Activated gamma-delta T cell treated with Interleukin-2 at 50 U/mL for 16 hours (primary cell): ENCODE measurements at places on chromosomes 6 and 20.

GRCh38 chr6:130420911-130421310, 55.1 kb downstream of the TMEM200A start:
- DNase-seq = no peak

DNA sequence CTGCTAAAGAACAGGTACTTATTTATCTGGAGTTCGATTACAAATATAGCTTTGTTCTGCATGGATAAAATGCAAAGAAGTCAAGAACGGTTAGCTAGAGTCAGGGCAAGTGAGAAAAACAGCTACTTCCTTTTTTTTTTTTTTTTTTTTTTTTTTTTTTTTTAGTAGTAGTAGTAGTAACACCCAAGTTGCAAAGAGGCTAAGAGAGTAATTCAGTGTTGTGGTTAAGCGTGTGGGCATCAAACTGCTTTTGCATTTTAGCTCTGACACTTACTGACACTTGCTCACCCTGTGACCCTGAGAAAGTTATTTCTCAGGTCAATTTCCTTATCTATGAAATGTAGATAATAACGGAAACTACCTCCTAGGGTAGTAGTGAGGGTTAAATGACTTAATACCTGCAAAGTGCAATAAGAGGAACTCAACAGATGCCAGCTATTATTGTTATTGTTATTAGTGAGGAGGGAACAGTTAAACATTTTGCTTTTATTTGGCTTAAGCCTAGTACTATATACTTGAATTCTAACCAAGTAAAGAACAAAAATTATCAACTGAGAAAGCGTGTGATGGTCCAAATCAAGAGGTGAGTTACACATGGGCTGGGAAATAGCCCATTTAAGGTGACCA, 86.7 kb upstream of the BACH2 start:
- DNase-seq = no peak

- no peak for DNase-seq
These were observed 10.1 kb upstream of the RTF2 start for GRCh38 chr20:56458206-56458821.

DNA sequence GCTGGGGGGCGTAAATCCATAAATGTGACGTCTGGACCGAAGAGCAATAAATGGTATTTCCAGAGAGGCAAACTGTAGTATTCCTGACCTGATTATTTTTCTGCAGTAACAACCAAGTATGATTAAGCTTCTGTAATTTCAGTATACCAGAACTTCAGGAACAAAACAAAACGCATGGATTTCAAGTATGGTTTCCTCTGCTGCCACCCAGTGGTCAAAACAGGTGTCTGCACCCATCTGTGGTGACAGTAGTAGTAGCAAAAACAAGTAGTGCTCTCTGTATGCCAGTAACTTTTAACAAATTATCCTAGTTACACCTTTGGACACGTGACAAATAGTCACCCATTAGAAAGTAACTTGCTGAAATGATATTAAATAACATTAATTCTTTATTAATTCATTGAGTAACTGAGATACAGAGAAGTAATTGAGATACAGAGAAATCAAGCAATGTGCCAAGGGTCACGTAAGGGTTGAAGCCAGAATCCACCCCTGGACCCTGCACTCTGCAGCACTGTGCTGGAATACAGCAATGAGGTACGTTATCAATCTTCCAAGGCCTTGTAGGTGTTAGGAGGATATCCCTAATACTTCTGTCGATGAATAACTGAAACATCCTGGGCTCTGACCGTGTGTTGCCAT, 7.9 kb downstream of the CALHM4 start:
- peak; percentile 65 for DNase-seq

DNA sequence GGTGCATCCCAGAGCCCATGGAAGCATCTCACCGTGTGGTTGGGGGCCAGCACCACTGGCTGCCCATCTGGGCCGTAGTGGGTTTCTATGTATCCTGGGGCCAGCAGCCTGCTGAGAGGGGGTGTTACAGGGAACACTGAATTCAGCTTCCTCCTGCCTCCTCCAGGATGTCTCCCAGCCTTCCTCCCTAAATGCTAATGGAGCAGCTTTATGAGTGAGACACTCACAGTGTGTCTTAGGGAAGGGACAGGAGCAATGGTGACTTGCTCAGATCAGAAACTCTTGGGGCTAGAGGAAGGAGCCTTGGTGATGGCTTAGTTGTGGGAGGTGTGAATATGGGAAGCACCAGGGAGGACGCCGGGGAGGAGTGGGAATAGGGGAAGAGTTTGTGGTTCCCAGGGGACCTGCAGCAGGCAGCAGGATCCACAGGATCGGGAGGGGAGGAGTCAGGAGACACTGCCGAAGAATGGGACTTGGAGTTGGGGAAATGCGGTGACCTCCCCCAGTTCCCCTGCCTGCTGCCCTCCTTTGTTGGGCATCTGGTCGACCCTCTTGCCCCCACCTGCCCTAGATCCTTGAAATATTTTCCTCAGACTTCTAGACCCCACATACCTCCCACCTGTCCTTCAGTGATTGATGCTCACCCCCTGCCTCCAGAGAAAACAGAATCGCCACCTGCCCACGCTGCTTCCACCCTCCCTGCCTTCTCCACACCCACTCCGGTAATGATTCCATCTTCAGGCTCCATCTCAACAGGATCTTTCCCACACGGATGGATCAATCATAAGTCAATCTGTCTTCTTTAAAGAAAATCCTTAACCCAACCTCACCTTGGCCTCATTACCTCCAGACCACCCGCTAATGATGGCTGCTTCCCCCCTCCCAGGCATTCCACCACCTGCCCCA, 6.6 kb downstream of the ADAM33 start:
- no peak for DNase-seq

DNA sequence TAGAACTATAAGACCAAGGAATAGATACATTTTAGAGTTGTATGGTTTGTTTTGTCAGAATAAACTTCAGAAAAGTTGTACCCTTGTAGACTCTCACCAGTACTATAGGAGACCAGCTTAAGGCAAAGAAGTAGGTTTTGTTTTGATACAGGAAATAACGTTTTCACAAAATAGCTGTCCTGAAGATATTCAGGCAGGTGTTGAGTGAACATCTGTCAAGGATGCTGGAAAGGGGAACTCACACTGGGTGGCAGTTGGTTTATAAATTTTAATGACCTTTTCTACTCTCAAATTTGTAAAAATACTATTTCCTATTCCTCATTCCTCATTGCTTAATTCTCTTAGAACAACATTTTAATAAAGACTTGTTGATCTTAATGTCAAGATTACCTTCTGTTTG, 174.0 kb upstream of the MAN1A1 start:
- DNase-seq = no peak

GRCh38 chr6:84344005-84344404, 116.6 kb upstream of the CEP162 start:
- no peak for DNase-seq

DNA sequence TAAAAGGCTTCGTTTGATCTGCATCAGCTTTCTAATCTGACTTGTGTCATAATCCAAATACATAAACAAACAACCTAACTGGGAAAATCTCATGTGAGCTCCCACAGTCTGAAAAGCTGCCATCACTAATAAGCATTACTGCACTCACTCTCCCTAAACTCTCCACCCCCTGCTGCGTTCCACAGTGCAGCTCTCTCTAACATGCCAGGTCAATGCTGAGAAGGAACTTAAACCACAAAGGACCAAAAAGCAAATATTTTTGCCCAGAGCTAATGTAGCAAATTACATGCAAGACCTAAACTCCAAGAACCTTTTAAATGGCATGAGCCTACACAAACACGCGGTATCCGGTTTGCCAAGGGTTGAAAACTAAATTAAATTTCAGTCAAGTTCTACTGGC, 542.3 kb upstream of the JARID2 start:
- no peak for DNase-seq

DNA sequence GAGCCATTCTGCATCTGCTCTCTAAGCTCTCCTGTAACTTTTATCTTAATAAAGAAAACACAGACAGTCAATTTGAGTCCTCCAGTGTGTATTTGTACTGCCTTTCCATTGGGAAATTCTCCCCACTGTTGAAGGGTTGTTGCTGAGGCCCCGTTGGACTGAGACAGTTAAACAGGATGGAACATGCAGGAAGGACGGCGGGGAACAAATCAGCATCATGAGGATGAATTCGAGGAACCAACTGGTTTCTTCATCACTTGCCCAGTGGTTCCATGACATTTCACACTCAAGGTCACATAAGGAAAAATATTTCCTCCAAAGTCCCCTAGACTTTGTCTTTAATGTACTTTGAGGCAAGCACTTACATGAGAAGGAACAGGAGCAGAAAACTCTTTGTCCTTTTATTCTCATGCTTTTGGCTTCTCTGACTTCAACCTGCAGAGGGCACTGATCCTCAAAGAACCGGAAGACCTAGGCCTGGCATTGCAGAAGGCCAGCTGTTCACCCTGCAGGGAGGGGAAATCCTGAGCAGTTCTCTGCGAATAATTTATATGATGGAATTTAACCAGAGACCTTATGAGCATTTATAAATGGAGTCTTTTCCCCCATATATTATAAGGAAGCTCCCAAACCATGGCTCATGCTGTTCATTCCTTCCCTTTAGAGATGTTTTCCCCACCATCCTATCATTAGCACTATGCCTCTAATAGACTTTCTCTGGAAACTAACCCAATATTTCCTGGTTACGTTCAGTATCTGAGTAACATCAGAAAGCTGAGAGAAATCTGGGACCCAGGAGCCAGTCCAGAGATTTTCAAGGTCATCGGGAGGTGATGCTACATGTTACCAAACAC, 55.2 kb upstream of the ADGRF1 start:
- DNase-seq = peak; percentile 8

GRCh38 chr20:46206992-46207549, 89.0 kb downstream of the CD40 start:
- DNase-seq = no peak

GRCh38 chr6:169028343-169028742, 225.3 kb downstream of the THBS2 start:
- no peak for DNase-seq

DNA sequence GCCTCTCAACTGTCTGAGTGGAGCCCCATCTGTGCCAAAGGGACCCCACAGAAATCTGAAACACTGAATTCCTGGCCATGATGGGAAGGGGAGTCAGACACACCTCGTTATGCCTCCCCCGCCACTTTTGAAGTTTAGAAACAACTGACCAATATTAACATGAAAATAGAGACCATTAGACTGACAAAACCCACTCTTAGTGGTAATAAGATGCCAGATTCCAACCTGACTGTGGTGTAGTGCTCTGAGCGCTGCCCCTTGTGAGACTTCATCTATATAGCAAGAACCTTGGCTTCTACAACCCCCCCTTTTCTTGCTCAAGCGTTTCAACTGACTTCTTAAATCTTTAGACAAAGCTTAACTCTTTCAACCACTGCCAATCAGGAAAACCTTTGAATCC, 46.1 kb upstream of the UNC93A start:
- DNase-seq = no peak

DNA sequence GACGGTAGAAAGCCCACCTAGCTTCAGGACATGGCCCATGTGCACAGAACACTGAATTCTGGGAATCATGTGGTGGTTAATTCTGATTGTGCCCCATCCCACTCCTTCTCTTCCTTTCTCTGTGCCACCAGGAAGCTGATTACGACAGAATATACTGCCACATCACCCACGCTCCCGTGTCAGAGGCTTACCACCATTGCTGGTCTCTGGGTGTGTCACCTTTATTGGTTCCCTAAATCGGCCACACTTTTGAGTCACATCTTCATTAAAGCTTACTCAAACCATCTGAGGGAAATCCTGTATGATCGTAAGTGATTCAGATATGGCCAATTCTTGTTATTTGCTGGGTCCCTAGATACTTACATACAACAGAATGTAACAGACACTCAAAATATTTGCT, 3.1 kb downstream of the TRMT6 start:
- DNase-seq = no peak

- peak; percentile 90 for DNase-seq
These were observed at the start of gene CENPB for GRCh38 chr20:3786665-3787323. CENPB (minus strand) TSS chr20:3786740; CDS start chr20:3786483, 257 bp downstream.

DNA sequence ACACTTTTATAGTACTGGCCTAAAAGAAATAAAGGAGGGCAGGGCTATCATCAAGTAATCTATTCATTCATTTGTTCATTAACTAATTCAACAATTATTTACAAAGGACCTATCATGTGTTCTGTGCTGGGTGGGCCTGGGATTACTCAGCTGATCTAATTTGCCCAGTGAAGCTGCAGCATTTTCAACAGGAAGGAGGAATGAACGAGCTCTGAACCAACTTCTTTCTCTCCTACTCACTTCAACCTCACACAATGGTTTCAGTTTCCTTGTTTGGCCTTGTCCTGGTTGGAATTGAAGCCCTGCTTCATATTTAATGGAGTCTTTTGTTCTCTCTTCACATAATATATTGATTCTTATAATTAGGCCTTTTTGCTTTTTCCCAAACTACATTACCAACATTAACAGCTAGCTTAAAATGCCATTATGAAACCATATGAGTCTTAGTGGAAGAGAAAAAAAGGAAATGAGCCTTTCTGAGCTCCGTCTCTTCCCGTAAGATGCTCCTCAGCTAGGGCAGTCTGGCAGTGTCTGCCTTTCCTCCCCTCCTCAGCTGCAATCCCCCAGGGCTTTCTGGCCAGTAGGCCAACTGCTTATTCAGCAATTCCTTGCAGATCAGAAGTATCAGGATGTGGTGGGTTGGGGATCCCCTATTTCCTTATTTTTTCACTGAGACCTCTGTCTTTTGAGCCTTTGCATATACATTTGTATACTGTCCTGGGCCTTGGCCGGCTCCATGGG, 79.4 kb upstream of the NRN1 start:
- DNase-seq = no peak

GRCh38 chr6:22147921-22148776, 148.7 kb downstream of the PRL start:
- DNase-seq = no peak

DNA sequence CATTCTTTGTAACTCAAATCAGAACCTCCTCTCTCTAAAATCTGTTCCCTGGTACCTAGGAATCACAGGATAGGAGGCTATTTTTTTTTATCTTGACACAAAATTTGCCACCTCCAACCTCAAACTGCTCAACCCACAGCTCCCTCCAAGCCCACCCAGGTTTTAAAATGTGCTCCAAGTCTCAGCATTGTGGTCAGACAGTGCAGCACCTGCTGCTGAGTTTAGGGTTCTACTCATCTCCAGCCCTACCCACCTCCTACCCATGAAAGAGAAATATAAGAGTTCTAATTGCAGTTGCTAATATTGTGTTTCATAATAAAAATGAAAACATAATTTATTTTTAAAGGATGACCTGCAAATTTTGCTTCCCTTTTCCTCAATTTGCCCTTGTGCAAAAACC, 496.5 kb downstream of the MAFB start:
- DNase-seq = no peak

DNA sequence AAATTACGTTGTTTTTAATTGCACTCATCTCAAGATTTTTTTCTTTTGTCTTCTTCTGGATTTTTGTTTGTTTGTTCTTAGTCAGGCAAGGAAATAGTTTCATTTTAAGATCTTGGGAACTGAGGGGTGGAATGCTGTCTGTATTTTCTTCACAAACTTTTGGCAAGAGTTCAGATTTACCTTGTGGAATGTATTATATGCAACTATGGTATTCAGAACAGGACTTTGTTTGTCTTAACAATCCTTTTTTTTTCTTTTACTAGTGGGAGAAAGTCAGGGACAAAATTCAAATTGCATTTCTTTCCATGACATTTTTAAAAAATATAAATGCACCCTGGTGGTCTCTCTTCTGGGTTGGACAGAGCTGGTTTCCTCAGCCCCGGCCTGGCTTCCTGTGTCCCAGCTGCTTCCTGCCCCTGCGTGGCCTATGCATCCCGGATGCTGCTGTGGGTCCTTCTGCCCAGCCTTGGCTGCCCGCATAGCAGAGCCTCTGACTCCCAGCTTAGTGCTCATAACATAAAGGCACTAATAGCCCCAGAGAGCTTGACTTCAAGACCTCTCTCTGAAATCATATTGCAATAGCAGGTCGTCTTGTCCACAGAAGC, 520.7 kb downstream of the QKI start:
- DNase-seq = no peak
